ENCODE measurements at places on chromosomes 2 and 18. TPM values are rescaled to one million over a fixed set of nuclear protein-coding genes. Genes with fewer than 3 reads are reported as not detected.

Gene GALNT13
- not detected for polyA plus RNA-seq

Gene NGEF
- polyA plus RNA-seq, result not detected

Gene TRIM43
- not detected for polyA plus RNA-seq

Gene NT5C1B
- 0.50 TPM for polyA plus RNA-seq

GRCh38 chr2:1754461-1755170 is 10.3 kb upstream of the PXDN start:
- no peaks in the 10 kb centered on the region for H3K27me3 ChIP-seq
- no peak for DNase-seq
- no peak overlapping the region for H3K27ac ChIP-seq
- H3K36me3 ChIP-seq, result no peaks in the 10 kb centered on the region

GRCh38 chr2:182891611-182892010 is 25.2 kb upstream of the FRZB start:
- H3K36me3 ChIP-seq, result no peaks in the 10 kb centered on the region
- H3K27ac ChIP-seq, result no peak overlapping the region
- H3K4me3 ChIP-seq, result no peak overlapping the region

DNA sequence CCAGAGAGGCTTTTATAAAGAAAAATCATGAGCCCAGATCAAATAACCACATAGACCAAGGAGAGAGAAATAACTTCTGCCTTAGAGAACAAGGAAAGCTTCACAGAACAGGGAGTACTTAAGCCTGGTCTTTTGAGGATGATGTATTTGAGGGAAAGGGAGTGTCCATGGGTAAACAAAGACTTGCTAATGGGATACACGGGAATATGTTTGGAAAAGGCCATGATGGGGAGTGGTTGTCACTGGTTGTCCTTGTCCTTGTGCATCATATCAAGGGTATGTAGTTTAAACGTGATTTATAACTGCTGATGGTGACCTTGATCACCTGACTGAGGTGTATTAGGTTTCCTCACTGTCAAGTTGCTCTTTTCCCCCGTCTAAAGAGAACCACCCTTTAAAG is 169.9 kb downstream of the FAM210A start:
- DNase-seq, result no peak
- H3K27ac ChIP-seq, result no peak overlapping the region
- no peak overlapping the region for H3K4me3 ChIP-seq
- H3K4me1 ChIP-seq, result no peaks in the 10 kb centered on the region
- H3K36me3 ChIP-seq, result no peaks in the 10 kb centered on the region

GRCh38 chr18:67455890-67456501 is 60.5 kb downstream of the DSEL start:
- no peak for DNase-seq
- no peak overlapping the region for H3K4me3 ChIP-seq
- H3K4me1 ChIP-seq, result peaks cover 4% of the 10 kb centered on the region
- no peak overlapping the region for H3K27ac ChIP-seq

DNA sequence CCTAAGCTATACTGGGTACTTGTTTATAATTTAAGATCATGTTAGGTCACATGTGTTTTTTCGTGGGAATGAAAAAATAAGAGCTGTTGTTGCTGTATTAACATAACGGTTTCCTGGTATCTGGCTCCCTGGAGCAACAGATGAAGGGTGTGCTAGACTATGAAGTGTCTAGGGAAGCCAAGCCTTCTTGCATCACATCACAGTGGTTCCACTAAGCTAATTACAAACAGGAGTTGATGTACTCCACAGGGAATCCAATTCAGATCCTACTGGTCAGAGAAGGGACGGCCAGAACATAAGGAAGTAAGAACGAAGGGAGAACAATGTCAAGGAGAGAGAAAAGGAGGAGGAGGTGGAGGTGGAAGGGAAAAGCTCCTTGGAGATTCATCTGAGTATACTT is 193.0 kb upstream of the CYP26B1 start:
- H3K4me1 ChIP-seq, result no peaks in the 10 kb centered on the region
- H3K36me3 ChIP-seq, result no peaks in the 10 kb centered on the region
- DNase-seq, result no peak
- H3K4me3 ChIP-seq, result no peak overlapping the region
- H3K27me3 ChIP-seq, result no peaks in the 10 kb centered on the region
- H3K27ac ChIP-seq, result no peak overlapping the region

DNA sequence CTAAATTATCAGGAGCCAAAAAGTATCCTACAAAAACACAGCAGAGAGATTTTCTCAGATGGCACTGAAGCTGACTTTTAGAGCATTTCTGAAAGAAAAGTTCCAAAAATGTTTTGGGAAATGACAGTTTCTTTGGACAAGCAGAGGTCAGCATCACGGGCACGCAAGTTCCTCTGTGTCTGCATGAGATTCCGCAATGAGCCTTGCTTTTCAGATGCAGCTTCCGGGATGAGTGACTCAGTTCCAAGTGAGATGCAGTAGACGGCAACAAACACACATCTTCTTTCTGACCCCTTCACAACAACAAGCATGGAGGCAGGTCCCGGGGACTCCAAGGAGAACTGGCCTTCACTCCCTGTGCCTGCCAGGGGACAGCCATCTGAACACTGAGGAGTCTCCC is 76.6 kb downstream of the EIPR1 start:
- peaks cover 3% of the 10 kb centered on the region for H3K4me1 ChIP-seq
- DNase-seq, result no peak
- no peaks in the 10 kb centered on the region for H3K27me3 ChIP-seq
- no peaks in the 10 kb centered on the region for H3K36me3 ChIP-seq
- H3K4me3 ChIP-seq, result no peak overlapping the region
- H3K27ac ChIP-seq, result no peak overlapping the region

DNA sequence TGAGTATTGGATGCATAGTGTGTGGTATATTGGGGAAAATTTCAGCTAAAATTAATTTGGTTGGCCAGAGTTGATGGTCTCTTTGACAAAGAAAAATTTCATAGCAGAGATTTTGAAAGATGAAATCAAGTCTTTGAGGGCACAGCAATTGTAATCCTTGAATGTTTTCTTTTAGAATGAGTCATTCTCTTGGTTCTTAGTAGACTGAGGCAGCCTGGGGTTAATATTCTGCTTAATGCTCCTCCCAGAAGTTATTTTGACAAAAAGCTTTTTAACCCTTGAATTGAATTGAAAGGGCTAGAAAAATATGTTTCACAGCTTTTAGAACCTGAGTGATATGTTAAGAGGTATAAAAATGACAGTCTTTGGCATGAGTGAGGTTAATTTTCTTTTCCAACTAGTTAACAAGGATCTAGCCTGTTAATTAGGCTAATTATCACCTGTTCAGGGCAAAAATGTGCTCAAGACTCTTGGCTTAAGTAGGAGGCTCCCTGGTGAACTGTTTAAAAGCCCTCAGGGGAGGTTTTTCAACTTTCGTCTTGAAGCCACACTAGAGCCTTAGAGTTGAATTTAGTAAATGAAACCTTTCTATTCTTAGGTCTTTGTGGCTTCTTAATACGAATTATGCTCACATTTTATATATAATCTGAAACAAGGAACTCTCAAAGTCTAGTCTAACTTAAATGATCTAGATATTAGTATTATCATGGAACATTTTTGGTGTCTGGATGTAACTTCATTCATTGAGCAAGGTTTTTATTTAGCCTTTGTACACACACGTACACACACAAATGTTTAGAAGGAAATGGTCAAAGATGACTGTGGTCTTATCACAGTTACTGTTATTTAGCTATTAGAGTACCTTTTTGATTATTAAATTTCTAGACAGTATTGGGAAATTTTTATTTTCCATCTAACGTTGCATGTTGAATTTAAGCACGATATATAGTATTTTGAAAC is 272.5 kb downstream of the ZNF407 start:
- no peaks in the 10 kb centered on the region for H3K4me1 ChIP-seq
- H3K4me3 ChIP-seq, result no peak overlapping the region
- H3K27me3 ChIP-seq, result no peaks in the 10 kb centered on the region
- no peaks in the 10 kb centered on the region for H3K36me3 ChIP-seq

GRCh38 chr18:77049938-77050337 is 82.6 kb downstream of the MBP start:
- peaks cover 20% of the 10 kb centered on the region for H3K36me3 ChIP-seq
- no peaks in the 10 kb centered on the region for H3K27me3 ChIP-seq
- H3K4me1 ChIP-seq, result peaks cover 31% of the 10 kb centered on the region
- no peak for DNase-seq
- H3K27ac ChIP-seq, result no peak overlapping the region
- no peak overlapping the region for H3K4me3 ChIP-seq

GRCh38 chr2:217996361-217996760 is 6.4 kb downstream of the TNS1 start:
- H3K27me3 ChIP-seq, result no peaks in the 10 kb centered on the region
- H3K36me3 ChIP-seq, result no peaks in the 10 kb centered on the region
- DNase-seq, result no peak
- no peak overlapping the region for H3K4me3 ChIP-seq
- no peaks in the 10 kb centered on the region for H3K4me1 ChIP-seq

DNA sequence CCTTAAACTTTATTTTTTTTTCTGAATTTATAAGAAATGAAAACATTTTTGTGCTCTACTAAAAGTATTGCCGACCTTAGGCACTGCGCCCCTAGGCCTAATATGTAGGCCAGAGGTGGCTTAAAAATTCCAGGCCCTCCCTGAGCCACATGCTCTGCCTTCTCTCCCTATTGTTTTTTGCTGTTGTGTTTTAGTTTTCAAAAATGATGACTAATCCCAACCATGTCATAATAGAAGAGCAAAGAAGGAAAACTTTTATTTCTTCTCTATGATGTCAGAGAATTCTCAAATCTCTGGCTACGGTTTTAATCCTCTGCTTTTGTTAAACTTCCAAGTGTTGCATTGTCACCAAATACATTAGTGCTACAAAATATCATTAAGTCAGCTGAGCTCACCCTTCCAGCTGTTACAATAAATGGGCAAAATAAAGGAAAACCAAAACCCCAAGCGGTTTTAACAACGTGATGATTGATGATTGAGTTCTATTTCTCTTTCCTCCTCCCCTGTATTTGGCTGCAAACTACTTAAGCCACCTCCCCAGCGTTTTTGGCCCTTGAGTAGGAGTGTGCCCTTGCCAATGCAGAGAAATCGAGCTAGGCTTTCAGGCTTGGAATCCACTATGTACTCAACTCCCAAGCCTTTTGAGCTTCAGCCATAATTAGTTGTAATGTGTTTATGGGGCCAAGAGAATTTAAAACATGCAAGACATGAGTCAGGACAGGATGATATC is 163.5 kb upstream of the POU3F3 start:
- no peak overlapping the region for H3K27ac ChIP-seq
- H3K27me3 ChIP-seq, result no peaks in the 10 kb centered on the region
- no peak overlapping the region for H3K4me3 ChIP-seq
- DNase-seq, result no peak
- no peaks in the 10 kb centered on the region for H3K36me3 ChIP-seq

DNA sequence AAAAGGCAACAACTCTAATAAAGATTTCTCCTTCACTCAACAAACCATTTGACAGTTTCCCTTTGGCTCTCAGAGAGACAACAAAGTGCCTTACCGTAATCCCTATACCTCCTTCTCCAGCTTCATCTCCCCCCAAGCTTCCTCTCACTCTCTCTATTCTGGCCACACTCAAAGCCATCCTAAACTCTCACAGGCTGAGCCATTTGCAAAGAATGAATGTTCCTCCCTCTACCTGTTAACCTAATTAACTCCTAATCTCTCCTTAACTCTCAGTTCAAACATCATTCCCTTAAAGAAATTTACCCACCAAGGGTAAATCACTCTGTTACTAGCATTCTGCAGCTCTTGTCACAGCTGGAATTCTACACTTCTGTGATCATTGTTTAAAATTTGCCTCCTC is 38.2 kb downstream of the GFPT1 start:
- no peaks in the 10 kb centered on the region for H3K27me3 ChIP-seq
- H3K4me1 ChIP-seq, result no peaks in the 10 kb centered on the region
- H3K27ac ChIP-seq, result no peak overlapping the region

DNA sequence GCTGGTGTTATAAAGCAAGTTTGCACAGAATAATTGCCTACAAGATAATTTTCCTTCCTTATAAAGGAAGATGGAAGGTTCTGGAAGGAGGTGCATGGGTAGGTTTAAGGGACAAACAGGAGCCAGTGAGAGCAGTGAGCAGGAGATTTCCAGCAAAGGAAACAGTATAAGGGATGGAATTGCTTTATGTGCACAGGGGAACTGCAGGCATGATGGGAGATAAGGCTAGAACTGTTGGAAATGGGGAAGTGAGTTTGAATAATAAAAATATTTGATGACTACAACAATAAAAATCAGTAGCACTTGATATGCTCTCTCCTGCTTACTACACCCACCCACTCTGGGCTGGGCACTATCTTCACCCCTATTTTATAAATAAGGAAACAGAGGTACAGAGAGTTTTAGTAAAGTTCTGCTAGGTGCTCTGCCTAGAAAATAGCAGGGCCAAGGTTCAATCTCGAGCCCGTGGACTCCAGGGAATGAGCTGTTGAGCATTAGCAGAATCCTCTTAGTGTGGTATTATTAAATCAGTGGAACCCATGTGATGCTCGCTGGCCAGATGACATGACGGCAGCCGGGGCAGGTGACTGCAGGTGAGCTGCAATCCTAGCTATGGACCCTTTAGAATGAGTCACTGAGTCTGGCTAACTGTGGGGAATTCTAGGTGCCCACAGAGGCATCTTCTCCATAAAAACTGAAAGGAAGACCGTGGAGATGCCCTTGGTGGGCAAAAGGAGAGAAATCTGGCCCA is 302.5 kb downstream of the PIEZO2 start:
- no peak for DNase-seq
- H3K4me3 ChIP-seq, result no peak overlapping the region
- H3K27me3 ChIP-seq, result no peaks in the 10 kb centered on the region
- no peak overlapping the region for H3K27ac ChIP-seq
- H3K4me1 ChIP-seq, result no peaks in the 10 kb centered on the region

DNA sequence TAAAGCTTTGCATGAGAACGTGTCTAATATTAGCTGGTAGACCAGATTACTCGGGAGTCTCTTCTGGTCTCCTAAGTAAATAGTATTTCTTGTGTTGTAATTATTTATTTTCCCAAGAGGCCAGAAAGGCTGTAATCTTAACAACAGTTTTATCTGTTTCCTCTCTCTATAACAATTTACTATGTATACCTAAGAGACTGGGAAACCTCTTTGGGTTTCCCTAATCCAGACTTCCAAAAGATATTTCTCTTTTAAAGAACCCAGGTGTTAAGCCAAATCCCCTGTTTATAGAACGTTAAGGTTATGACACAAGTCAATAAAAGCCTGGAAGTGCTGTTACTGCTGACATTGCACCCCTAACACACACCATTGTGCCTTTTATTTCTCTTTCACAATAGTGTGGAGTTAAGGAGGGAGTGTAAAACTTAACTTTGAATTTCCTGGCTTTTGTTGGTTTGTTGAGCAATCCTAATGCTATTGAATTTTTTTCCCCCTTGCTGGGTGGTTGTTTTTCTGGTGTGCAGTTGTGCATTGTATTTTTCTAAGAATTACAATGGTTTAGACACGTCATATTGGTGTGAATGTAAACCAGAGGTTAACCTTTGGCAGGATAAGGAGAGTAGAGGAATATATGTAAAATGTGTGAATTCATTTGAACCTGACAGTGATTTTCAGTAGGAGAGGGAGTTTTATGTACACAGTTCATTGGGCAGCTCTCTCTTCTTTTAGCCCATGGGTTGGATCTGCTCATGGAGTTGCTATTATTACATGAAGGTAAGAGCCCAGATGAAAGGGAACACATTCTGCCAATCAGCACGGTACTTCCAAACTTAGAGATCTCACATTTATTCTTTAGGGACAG is 192.8 kb downstream of the MTX2 start:
- H3K36me3 ChIP-seq, result no peaks in the 10 kb centered on the region
- no peak overlapping the region for H3K27ac ChIP-seq
- no peaks in the 10 kb centered on the region for H3K27me3 ChIP-seq
- H3K4me3 ChIP-seq, result no peak overlapping the region
- no peaks in the 10 kb centered on the region for H3K4me1 ChIP-seq

- DNase-seq, result no peak
- H3K27me3 ChIP-seq, result no peaks in the 10 kb centered on the region
- no peak overlapping the region for H3K27ac ChIP-seq
- no peaks in the 10 kb centered on the region for H3K36me3 ChIP-seq
- H3K4me3 ChIP-seq, result no peak overlapping the region
- H3K4me1 ChIP-seq, result no peaks in the 10 kb centered on the region
Measured at GRCh38 chr2:208847651-208848050, 441.1 kb downstream of the PTH2R start.
